Glutamatergic neuron (in vitro differentiated cells): ENCODE measurements at places on chromosomes 6 and 20. TPM values are rescaled to one million over a fixed set of nuclear protein-coding genes. Genes with fewer than 3 reads are reported as not detected.
A peak's percentile ranks its signal among the peaks of the same experiment; 100 is the strongest.

The CLPSL1 gene
- total RNA-seq: not detected

The C20orf202 gene
- not detected for total RNA-seq

The NFKBIE gene
- total RNA-seq: 15.3 TPM

The BLCAP gene
- total RNA-seq: 97.2 TPM

The ABHD16A gene
- total RNA-seq: 120 TPM

The KATNA1 gene
- total RNA-seq: 10.9 TPM

The CGA gene
- total RNA-seq: not detected

The ENPP1 gene
- 2.4 TPM for total RNA-seq

GRCh38 chr6:15351631-15352030 is 105.8 kb downstream of the JARID2 start:
- peak overlapping the region; percentile 48 for H3K27ac ChIP-seq
- peaks cover 4% of the 10 kb centered on the region for H3K36me3 ChIP-seq
- no peak for DNase-seq
- H3K4me1 ChIP-seq: peaks cover 35% of the 10 kb centered on the region
- peaks cover 3% of the 10 kb centered on the region for H3K27me3 ChIP-seq
- H3K4me3 ChIP-seq: no peak overlapping the region

DNA sequence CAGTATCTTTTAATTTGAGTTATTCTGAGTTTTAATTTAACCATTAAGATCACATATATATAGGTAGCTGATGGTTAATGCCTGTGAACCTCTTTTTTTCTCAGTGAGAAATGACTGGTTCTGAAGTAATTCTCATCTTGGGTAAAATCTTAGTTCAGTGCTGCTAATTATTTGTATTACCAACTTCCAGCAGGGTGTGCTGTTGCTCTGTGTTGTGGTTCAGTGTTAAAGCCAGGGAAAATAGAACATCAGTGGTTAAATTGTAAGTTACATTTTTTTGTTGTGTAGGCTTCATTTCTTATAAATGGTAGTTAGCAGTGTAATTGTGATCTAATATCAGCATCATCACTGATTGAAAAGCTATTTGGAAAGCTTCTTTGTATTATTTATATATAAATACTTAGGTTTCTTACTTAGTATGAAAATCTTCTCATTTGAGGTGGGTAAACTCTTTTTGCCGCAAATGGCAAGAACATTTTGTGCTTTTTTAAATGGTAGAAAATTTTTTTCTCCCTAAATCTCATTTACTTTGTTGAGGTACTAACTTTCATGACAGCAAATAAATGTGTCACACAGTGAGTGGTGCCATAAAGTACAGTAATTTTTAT is 43.7 kb downstream of the CDC5L start:
- H3K36me3 ChIP-seq: no peaks in the 10 kb centered on the region
- no peaks in the 10 kb centered on the region for H3K4me1 ChIP-seq
- H3K27ac ChIP-seq: no peak overlapping the region
- H3K4me3 ChIP-seq: no peak overlapping the region
- H3K27me3 ChIP-seq: no peaks in the 10 kb centered on the region

GRCh38 chr6:22149501-22150367 is 147.1 kb downstream of the PRL start:
- H3K27ac ChIP-seq: peak overlapping the region; percentile 50
- H3K36me3 ChIP-seq: no peaks in the 10 kb centered on the region
- DNase-seq: no peak

- H3K36me3 ChIP-seq: no peaks in the 10 kb centered on the region
- no peak overlapping the region for H3K4me3 ChIP-seq
- H3K27me3 ChIP-seq: no peaks in the 10 kb centered on the region
- H3K4me1 ChIP-seq: peaks cover 6% of the 10 kb centered on the region
- DNase-seq: no peak
Observed at GRCh38 chr6:62371453-62372210, 85.6 kb upstream of the KHDRBS2 start.

DNA sequence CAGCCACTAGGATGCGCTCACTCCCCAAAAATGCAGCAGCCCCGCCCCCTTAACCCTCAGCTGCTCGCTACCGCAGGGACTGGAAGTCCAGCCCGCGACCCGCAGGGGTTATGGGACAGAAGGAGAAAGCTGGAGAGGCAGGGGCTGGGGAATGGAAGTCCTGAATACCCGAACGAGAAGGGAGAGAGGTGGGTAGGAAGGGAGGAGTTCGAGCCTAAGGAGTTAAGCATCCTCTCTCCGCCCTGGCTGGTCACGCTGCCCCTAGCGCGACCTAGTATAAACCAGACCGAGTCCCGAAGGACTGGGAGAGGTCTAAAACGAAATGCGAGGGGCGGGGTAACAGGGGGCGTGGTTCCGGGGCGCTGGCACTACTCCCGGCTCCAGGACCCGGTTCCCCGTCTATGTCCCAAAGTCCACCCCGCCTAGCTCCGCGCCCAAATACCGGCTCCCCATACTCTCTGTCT is 448 bp upstream of the DDAH2 start:
- peaks cover 21% of the 10 kb centered on the region for H3K27me3 ChIP-seq
- H3K36me3 ChIP-seq: peaks cover 14% of the 10 kb centered on the region
- peak; percentile 90 for DNase-seq
- H3K27ac ChIP-seq: peak overlapping the region; percentile 96
- H3K4me1 ChIP-seq: peaks cover 10% of the 10 kb centered on the region

DNA sequence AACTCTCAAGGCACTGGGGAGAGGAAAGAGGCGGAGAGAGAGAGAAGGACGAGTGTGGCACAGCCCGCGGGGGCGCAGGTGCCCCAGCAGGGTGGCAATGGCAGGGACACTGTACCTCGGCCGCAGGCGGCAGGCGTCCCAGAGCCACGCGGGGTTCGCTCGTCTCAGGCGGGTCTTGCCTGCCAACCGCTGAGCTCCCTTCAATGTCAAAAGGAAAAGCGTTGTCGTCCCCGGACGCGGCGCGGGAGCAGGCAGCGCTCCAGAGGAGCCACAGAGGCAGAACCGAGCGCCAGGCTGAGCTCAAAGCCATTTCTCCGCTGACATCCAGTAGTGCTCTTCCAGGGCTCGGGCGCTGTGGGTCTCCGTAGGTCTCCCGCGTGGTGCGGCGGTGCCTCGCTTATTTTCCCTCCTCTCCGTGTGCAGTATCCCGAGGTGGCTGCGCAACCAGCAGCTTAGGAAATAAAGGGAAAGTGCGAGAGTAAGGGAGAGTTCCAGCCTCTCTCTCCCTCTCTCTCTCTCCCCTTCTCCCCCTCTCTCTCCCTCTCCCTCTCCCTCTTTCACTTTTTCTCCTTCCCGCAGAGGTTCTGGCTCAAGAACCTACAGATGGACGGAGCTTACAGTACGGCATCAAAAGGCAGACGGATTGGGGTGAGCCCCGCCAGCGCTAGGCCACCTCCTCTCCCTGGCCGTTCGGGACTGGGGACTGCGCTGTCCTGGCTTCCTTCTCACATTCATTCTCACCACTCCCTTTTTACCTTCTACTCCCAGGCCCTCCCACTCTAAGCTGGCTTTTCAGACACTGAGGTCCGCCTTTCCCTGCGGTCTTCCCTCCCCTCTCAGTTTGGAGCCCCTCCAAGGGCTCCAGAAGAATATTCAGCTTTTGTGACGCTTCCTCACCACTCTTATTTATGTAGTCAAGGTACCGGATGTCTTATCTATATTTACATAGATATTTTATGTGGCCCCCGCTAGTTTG is at the start of gene LAMA4:
LAMA4 (minus strand) TSS at position 727 of the 976 bp plus-strand sequence; CDS start at position 310, 417 bp downstream.
- H3K27ac ChIP-seq: no peak within 1 kb of the TSS
- peak within 1 kb of the TSS; percentile 88 for H3K4me3 ChIP-seq
- peak; percentile 63 for DNase-seq
- peaks cover 16% of the 10 kb centered on the region for H3K27me3 ChIP-seq

DNA sequence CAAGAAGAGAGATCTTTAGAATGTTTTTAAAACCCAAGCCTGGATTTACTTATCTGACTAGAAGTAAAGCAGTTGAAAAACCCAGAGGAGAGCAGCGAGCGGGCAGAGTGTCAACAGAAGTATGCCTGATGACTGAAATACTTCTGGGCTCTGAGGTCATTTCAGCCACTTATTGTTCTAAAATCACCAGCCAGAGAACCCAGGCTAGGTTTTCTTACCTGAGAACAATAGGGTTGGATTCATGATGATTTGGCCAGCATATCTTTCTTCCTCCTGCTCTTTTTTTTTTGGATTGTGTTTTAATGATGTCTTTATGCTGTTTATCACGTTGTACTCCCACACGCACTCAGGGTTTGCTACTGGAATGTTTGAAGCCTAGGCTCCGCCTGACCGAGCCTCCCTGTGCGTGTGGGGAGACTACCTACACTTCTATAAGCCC is 63.0 kb upstream of the KIF25 start:
- DNase-seq: no peak
- H3K4me1 ChIP-seq: peaks cover 14% of the 10 kb centered on the region
- H3K36me3 ChIP-seq: no peaks in the 10 kb centered on the region
- peaks cover 2% of the 10 kb centered on the region for H3K27me3 ChIP-seq

- H3K27me3 ChIP-seq: peaks cover 10% of the 10 kb centered on the region
- peak overlapping the region; percentile 44 for H3K27ac ChIP-seq
- H3K36me3 ChIP-seq: no peaks in the 10 kb centered on the region
- peak; percentile 28 for DNase-seq
- H3K4me1 ChIP-seq: peaks cover 48% of the 10 kb centered on the region
Observed at GRCh38 chr6:144659202-144660182, 374.4 kb downstream of the UTRN start.

DNA sequence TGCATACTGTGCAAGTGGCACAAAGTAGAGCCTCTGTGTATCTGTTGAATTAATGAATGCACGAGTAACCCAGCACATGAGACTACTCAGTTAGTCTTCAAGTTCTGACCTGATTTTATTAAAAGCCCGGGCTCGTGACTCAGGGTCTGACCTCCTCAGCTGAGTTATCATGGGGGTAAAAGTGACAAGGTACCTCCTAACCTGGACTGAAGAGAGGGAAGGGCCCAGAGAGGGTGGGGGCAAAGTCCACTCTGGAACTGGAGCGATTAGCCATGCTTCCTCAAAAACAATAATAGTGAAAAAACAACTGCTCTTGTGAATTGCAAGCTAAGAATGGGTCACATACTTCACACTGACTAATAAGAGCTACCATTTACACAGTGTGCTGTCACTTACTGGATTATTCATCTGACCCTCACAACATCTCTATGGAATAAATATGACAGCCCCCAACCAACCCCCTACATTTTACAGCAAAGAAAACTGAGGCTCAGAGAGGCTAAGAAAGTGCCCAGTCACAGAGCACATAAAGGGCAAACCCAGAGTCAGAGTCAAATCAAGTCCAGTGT is 26.7 kb downstream of the TRERF1 start:
- H3K27me3 ChIP-seq: peaks cover 2% of the 10 kb centered on the region
- DNase-seq: no peak
- H3K4me3 ChIP-seq: no peak overlapping the region
- H3K27ac ChIP-seq: no peak overlapping the region
- peaks cover 5% of the 10 kb centered on the region for H3K36me3 ChIP-seq
- H3K4me1 ChIP-seq: peaks cover 13% of the 10 kb centered on the region

GRCh38 chr20:40908309-40908708 is 120.3 kb upstream of the TOP1 start:
- peaks cover 16% of the 10 kb centered on the region for H3K36me3 ChIP-seq
- H3K27me3 ChIP-seq: peaks cover 2% of the 10 kb centered on the region
- H3K27ac ChIP-seq: no peak overlapping the region
- DNase-seq: no peak
- no peak overlapping the region for H3K4me3 ChIP-seq

GRCh38 chr6:12628327-12628726 is 88.2 kb upstream of the PHACTR1 start:
- no peak overlapping the region for H3K27ac ChIP-seq
- no peaks in the 10 kb centered on the region for H3K27me3 ChIP-seq
- no peaks in the 10 kb centered on the region for H3K36me3 ChIP-seq

DNA sequence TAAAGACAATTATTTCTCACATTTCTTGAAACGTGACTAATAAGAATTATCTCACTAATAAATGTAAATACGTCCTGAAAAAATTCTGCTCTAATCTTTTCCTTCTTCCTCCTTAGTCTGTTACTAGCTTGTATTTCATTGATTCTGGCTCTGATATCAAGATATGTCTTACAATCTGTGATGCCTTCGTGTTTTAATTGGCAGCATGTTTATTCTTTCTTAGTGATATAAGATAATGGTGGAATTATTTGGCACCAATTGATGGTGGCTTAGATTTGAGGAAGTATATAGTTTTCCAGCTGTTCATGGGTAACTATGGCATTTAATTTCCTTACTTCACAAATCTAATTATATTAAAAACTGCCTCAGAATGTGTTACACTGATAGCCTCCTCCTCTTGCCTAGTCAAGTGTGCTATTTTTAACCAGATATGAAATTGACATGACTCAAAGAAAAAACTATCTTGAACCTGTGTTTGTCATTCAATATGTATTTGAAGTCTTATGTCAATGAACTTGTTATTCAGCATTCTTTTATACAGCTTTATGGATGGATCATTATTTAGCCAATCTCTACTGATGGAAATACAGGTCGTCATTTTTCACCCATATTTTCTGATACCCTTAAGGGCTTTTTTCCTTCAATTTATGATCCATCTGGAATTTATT is 5.3 kb downstream of the CCNC start:
- H3K36me3 ChIP-seq: no peaks in the 10 kb centered on the region
- no peak for DNase-seq
- H3K4me3 ChIP-seq: no peak overlapping the region
- peaks cover 7% of the 10 kb centered on the region for H3K4me1 ChIP-seq
- H3K27me3 ChIP-seq: peaks cover 4% of the 10 kb centered on the region
- no peak overlapping the region for H3K27ac ChIP-seq

DNA sequence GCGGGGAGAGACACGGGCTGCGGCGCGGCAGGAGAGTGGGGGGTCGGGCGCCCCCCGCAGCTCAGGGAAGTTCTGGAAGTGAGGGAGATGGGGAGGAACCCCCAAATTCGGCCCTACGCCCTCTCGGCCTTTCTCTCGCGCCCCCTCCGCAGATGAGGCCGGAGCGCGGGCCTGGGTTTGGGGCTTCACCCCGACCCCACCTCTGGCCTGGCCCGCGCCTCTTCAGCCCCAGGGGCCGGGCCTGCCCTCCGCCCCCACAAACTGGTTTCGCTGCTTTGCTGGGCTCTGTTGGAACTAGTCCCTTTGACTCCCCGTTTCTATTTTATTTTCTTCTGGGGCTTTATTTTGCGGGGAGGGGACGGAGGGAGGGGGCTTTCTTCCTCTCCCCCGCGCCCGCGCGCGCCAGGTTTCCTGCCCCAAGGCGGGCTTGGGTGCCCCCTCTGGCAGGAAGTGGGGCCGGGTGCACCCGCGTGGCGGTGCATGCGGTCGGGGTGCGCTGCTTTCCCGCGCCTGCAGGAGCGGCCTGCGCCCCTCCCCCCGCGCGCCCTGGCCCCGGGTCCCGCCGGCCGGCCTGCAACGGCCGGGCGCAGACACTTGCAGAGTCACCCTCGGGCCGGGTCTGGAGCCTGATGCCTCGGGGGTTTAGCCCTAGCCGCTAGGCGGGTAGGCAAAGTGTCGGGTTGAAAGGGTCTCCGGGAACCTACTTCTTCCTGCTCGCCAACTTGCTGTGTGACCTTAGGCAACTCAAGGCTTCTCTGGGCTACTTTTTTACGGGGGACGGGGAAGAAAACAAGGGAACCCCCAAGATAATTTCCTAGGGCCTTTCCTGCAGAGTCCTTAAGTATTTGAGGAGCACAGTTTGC is 1.3 kb downstream of the HMGA1 start:
- peak overlapping the region; percentile 64 for H3K27ac ChIP-seq
- H3K27me3 ChIP-seq: peaks cover 3% of the 10 kb centered on the region
- peak overlapping the region; percentile 86 for H3K4me3 ChIP-seq
- H3K36me3 ChIP-seq: no peaks in the 10 kb centered on the region
- H3K4me1 ChIP-seq: peaks cover 18% of the 10 kb centered on the region
